Central memory CD4-positive, alpha-beta T cell (primary cell): ENCODE measurements at places on chromosomes 4 and X.

DNA sequence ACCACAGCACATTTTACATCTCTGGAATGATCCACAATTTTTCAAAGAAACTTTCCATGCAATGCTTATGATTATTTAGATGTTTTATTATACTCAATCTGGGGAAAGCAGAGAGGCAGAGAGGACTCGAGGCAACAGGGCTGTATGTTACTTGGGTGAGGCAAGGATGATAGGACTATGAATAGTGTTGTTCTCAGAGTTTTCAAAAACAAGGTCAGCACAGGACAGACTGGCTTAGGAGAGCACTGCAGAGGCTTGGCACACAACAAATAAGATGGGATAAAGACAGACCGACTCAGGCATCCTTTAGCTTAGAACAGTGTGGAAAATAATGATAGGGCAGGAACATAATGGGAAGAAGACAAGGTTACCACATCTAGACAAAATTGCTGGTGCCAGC lies 65.4 kb downstream of the TMEM150C start:
- no peak for DNase-seq

DNA sequence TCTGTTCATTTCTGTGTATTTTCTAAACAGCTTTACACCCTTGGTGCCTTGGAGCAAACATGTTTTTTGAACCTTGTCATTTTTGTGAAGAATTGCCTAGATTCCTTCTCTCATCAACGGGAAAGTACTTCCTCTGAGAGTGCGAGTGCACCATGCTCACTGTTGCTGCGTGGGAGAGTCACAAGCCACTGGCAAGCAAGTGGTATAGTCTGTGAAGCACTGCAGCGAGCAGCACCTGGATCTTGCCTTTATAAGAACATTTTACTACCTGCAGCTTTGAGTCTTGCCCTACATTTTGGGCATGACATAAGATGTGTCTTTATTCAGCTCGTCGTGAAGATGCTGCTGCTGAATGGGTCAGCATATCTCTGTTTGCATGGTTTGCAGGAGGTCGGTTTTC lies 44.9 kb downstream of the HADH start:
- DNase-seq, result no peak

DNA sequence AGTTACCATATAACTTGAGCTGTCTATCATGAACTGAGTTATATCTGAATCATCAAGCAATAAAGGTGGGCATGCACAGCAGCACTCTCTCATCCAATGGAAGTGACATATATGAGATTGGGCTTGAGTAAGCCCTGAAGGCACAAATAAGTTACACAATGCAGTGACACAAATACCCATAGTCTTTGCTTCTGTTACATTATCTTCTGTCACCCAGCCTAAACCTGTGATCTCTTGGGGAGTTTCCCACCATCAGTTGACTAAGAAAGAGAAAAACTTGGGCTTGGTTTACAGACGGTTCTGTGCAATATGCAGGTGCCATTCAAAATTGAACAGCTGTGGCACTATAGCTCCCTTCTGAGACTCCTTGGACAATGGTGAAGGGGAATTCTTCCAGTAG lies 138.8 kb upstream of the IL15 start:
- DNase-seq, result no peak

- DNase-seq, result no peak
These were observed 37.6 kb downstream of the TNIP3 start for GRCh38 chr4:121126449-121127006.

GRCh38 chr4:1851575-1852410 lies 4.2 kb downstream of the LETM1 start:
- no peak for DNase-seq

DNA sequence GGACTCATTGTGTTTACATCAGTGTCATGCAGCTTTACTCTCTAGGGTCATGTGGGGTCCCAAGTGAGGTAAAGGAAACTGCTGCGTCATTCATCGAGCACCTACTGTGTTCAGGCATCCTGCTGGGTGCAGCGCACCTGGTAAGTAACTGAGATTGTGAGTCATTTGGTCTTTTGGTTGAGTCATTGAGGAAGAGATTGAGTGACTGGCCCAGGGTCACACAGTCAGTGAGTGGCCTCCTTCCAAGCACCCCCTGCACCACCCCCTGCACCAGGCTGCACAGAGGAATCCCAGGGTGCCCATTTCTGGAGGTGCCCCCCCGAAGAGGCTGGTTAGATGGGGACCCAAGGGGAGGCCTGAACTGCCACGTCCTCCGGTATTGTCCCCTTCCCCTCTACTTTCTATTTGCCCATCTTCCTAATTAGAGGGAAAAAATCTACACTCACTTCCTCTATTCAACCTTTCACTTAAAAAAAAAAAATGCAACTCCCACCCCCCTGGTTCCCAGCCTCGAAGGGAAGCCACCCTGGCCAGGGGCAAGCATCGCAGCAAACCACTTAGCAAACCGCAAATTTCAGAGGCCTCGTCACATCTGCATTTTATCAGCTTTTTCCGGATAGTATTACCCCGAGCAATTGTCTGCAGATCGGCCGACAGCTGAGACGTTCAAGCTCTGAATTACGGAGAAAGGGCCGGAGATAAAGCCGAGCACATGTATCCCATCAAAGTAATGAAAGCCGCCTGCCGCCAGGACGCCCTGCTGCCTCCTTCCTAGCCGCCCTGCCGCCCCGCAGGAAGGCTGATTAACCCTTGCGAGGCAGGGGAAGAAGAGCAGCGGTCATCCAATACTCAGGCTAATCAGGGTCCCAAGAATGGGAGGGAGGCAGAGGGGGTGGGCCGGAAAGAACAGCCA lies 96.3 kb upstream of the MSX1 start:
- DNase-seq, result no peak

GRCh38 chrX:4572691-4573090 lies 859.2 kb upstream of the PRKX start:
- no peak for DNase-seq

DNA sequence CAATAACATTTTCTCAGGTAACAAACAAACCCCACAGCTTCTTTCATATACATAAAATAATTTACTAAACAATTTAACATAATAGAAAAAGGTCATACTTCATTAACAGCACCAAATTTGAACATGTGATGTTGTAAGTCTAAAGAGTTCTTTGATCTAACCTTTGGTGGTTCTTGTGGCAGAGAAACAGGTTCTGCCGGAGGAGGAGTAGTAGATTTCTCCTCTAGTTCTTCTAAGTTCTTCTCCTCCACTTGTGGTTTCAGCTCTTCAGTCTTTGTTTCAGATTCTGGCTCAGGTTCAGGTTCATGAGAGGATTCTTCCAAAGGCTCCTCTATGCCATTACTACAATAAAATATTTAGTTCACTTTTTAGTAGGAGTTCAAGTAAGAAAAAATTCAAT lies 18.3 kb downstream of the G3BP2 start:
- peak; percentile 41 for DNase-seq
